ENCODE measurements at places on chromosomes 12 and 14. TPM values are rescaled to one million over a fixed set of nuclear protein-coding genes. Genes with fewer than 3 reads are reported as not detected.

Gene PFDN5
- 295 TPM for total RNA-seq

Gene DPPA3
- total RNA-seq: not detected

Gene FBLN5
- 69.1 TPM for total RNA-seq

Gene PDE3A
- total RNA-seq: 72.1 TPM

Gene STAB2
- 1.3 TPM for total RNA-seq

Gene NOVA1
- 45.1 TPM for total RNA-seq

Gene GATC
- 40.0 TPM for total RNA-seq

Gene LYZ
- total RNA-seq: 104 TPM

Gene IFNG-AS1
- 4.9 TPM for total RNA-seq

Gene TPPP2
- total RNA-seq: not detected

Gene PCED1B
- 0.82 TPM for total RNA-seq

Gene ACSM4
- not detected for total RNA-seq

Gene CIDEB
- total RNA-seq: 17.5 TPM

Gene FGD6
- total RNA-seq: 23.4 TPM

Gene METAP2
- 78.0 TPM for total RNA-seq

Gene HOXC11
- total RNA-seq: not detected

Gene EPS8
- 157 TPM for total RNA-seq

Gene FOXN4
- 3.4 TPM for total RNA-seq

Gene LMNTD1
- total RNA-seq: not detected

Gene GPRC5D
- total RNA-seq: not detected

All from camera-type eye (tissue), 1 donor.